Fibroblast of lung (primary cell): ENCODE measurements at places on chromosomes 16 and 17.

- no peak for DNase-seq
Observed at GRCh38 chr16:21222495-21223337, 10.8 kb upstream of the ANKS4B start.

DNA sequence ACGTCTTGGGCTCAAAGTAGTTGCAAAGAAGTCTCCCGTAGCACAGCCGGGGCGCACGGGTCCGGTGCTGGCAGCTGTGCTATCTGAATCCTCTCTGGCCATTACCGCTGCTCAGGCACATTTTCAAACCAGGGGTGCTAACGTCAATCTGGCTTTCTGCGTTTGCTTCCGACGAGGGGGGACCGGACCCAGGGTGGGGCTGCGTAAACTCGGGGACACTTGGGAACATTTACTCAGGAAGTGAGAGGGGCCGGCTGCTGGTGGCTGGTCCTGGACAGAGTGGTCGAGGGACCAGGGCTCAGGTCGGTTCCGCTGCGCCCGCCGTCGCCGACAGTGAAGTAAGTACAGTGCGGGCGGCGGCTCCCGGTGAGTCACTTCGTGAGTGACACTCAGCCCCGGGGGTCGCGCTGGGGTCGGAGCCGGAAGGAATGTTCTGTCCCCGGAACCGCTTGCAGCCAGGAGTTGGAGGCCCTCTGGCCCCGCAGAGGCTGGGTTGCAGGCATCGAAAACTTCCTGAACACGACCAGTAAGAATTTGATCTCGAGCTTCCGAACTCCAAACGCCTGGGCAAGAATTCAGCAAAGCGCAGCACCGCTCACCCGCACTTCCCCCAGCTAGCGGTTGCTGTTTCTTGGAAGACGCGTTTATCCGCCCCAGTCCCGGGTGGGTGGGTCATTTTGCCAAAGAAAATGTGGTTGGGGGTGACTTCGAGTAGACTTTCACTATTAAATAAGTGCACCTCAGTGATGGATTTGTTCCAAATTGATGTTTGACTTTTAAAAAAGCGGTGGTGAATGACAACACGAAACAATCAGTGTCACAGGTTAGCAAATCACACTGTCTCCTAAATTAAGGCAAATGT is 1.4 kb upstream of the HS3ST3B1 start:
- peak; percentile 63 for DNase-seq

DNA sequence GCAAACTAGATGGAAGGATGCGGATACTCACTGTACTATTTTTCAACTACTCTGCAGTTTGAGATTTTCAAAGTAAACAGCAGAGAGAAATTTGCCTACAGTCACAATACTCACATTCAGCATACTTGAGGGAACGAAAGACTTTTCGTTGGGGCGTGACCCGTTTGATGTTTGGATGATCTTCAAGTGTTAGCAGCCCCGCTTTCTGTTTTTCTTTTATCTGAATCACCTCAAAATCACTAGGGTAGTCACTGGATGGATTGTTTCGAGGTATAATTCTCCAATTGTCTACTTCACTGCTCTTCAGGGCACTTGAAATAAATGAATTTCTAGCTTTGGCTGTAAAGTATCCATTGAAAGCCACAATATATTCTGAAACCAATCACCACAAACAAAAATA is 17.8 kb downstream of the MBTPS1 start:
- DNase-seq = peak; percentile 53

DNA sequence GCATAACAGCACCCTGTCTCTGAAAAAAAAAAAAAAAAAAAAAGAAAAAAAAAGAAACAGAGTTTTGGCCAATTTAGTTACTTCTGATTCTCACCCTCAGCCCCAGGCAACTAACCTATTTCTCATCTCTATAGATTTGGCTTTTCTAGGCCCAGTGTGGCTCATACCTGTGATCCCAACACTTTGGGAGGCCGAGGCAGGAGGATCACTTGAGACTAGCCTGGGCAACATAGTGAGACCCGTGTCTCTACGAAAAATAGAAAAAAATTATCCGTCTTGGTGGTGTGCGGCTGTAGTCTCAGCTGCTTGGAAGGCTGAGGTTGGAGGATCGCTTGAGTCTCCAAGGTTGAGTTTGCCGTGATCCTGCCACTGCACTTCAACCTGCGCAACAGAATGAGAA is 8.7 kb downstream of the RPS6KB1 start:
- no peak for DNase-seq

GRCh38 chr16:50821586-50821985 is 79.7 kb downstream of the CYLD start:
- no peak for DNase-seq

GRCh38 chr16:30949650-30950515 is 1.0 kb downstream of the ORAI3 start:
- peak; percentile 94 for DNase-seq

GRCh38 chr16:70378869-70379493 is 32.3 kb downstream of the DDX19A start:
- DNase-seq = no peak
